ENCODE measurements at places on chromosomes 12 and 14.
A peak's percentile ranks its signal among the peaks of the same experiment; 100 is the strongest.

GRCh38 chr14:99462210-99462609 lies 18.4 kb downstream of the SETD3 start:
- no peak for DNase-seq

GRCh38 chr14:37202265-37202664 lies 4.5 kb downstream of the MIPOL1 start:
- peak; percentile 52 for DNase-seq

- DNase-seq = no peak
Observed at GRCh38 chr14:68730348-68730747, 62.5 kb downstream of the ZFP36L1 start.

DNA sequence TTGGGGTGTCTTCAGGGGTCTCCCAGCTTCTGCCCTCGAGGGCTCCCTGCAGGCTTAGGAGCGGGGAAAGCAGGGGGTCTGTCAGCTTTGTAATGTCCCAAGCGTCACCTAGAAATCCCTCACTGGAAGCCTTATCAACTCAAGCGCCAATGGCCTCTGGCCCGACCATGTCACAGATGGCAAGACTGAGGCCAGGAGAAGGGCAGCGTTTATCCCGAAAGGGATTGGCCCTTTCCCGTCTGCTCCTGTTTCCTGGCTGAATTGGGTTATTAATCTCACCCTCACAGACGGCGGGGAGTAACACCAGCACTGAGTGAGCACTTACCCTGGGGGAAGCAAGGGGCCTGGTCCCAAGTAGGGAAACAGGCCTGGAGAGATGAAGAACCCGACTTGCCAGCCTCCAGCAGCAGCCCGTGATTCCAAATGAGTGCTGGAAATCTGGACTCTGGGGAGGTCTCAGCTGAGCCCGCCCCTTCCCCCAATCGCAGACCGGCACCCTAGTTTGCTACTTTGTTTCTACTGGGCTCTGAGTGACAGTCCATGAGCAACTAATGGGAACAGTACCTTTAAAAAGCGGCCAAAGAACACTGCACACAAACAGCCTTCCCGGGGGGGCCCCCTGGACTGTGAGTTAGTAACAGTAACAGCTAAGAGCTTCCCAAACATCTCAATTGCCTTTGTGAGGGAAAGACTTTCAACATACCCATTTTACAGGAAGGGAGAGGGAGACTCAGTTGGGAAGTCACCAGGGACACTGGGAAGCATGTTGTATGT lies 2.1 kb upstream of the NCOR2 start:
- DNase-seq = no peak

DNA sequence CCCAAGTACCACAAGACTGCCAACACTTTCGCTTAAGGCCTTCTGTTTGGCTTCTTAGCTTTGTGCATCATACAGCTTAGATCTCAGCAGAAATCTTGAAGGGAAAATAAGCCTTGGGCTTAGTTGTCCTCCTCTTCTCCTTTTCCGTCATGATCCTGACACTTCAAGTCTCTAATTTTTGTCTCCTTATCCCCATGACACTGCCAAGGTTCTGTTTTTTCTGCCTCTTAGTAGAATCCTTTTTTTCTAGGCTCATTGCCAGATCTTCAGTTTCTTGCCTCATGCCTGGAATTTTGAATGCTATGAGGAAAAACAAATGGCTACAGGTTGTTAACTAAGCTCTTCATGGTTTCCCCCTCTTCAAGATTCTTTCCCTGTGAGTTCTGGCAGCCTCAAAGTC lies 450.4 kb downstream of the LRFN5 start:
- DNase-seq = no peak

Data from dermis blood vessel endothelial cell (primary cell).